ENCODE measurements at places on chromosomes 5 and 9. TPM values are rescaled to one million over a fixed set of nuclear protein-coding genes. Genes with fewer than 3 reads are reported as not detected.

IL5 gene
- not detected for total RNA-seq

RALGPS1 gene
- total RNA-seq = 15.9 TPM

DNA sequence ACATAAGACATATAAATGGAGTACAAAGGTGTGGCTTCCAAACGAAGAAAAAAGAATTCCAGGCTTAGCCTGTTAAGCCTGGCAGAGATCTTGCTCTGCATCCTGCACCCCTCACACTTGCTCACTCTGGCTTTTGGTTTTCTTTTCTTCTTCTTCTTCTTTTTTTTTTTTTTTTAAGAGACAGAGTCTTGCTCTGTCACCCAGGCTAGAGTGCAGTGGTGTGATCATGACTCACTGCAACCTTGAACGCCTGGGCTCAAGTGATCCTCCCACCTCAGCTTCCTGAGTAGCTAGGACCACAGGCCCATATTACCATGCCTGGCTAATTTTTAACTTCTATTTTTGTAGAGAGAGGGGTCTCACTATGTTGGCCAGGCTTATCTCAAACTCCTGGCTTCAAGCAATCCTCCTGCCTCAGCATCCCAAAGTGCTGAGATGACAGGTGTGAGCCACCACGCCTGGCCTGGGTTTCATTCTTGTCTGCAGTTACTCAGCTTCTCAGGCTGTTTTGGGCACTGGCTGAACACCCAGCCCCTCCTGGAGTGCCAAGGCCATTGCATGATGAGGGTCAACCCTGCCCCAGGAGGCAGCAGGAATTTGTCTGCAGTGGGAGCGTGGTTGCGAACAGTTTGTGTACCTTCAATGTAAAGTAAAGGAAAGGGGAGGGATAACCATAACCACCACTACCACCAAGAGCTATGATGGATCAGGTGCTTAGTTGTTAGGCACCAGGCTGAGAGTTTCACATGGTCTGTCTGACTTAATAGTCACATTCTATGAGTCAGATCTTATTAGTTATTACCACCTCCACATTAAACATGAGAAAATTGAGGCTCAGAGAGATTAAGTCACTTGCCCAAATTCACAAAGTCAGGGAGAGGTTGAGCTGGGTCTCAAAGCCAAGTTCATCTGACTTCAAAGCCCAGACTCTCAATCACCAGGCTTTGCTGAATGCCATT is 219.2 kb upstream of the PANK3 start:
- DNase-seq = no peak
- H3K27ac ChIP-seq = no peak overlapping the region
- no peaks in the 10 kb centered on the region for H3K4me1 ChIP-seq
- H3K4me3 ChIP-seq = no peak overlapping the region
- H3K27me3 ChIP-seq = no peaks in the 10 kb centered on the region

GRCh38 chr9:131096269-131097125 is at the start of gene AIF1L:
TSS of gene AIF1L (plus strand) at chr9:131096531. CDS start at chr9:131096630, 99 bp downstream.
- peak; percentile 73 for DNase-seq
- no peak within 1 kb of the TSS for H3K27ac ChIP-seq
- peak within 1 kb of the TSS; percentile 51 for H3K4me3 ChIP-seq
- H3K36me3 ChIP-seq = no peaks in the 10 kb centered on the region

DNA sequence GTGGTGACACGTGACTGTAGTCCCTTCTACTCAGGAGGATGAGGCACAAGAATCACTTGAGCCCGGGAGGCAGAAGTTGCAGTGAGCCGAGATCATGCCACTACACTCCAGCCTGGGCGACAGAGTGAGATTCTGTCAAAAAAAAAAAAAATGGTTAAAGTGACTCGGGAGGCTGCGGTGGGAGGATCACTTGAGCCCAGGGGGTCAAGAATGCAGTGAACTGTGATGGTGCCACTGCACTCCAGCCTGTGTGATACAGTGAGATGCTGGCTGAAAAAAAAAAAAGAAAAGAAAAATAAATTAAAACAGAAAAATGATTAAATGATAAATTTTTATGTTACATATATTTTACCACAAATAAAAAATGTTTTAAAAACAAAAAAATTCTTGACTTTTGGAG is 51.9 kb downstream of the KLF4 start:
- no peak overlapping the region for H3K27ac ChIP-seq
- no peaks in the 10 kb centered on the region for H3K27me3 ChIP-seq
- no peak overlapping the region for H3K4me3 ChIP-seq
- H3K36me3 ChIP-seq = no peaks in the 10 kb centered on the region
- H3K4me1 ChIP-seq = no peaks in the 10 kb centered on the region
- DNase-seq = no peak

MGAT4B gene
- 118 TPM for total RNA-seq

- DNase-seq = no peak
- no peaks in the 10 kb centered on the region for H3K27me3 ChIP-seq
- no peaks in the 10 kb centered on the region for H3K36me3 ChIP-seq
- no peak overlapping the region for H3K27ac ChIP-seq
- H3K4me1 ChIP-seq = no peaks in the 10 kb centered on the region
These were observed 409.6 kb upstream of the MPDZ start for GRCh38 chr9:13688990-13689600.

PLCXD3 gene
- 2.6 TPM for total RNA-seq

Measured in upper lobe of right lung (tissue), 1 donor.